ENCODE measurements at places on chromosomes 16 and 17. TPM values are rescaled to one million over a fixed set of nuclear protein-coding genes. Genes with fewer than 3 reads are reported as not detected.

TLCD2 gene
- 1.5 TPM for total RNA-seq

- no peak for DNase-seq
Measured at GRCh38 chr16:28503470-28504259, 3.0 kb downstream of the IL27 start.

GRCh38 chr17:28864991-28865849 lies 10.4 kb downstream of the ERAL1 start:
- no peak for DNase-seq

KRTAP9-4 gene
- not detected for total RNA-seq

DNA sequence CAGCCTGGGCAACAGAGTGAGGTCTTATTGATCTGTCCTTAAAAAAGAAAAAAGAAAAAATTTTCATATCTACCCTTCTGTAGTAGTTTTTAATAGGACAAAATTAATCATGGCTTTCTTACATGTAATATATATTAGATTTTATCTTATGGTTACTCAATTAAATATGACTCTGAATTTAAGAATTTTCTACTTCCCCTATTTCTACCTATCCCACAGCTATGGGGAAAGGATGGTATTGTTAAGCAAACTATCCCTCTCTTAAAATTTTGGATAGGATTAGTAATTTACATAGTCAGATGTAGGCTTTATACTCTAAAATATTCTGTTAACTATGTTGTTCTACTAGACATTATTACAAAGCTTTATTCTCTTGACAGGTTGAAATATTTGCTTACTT lies 62.5 kb downstream of the NQO1 start:
- DNase-seq, result no peak

DNA sequence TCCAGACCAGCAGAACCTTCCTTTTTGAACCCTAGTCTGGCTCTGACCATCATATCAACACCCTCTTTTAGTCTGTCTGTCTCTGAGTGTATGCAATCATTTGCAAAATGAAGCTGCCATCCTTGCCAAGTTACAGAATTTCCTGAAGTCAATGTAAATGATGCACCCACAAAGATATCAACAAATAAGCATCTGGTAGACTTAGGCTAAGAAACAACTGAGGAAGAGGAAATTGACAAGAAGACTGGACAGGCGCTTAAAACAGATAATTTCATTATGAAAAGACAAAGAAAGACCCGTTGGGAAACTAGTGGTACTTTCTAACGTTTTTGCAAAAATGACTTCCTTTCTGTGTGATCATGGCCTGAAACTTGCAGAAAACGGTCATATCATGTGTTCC lies 24.7 kb upstream of the CIITA start:
- no peak for DNase-seq

DNA sequence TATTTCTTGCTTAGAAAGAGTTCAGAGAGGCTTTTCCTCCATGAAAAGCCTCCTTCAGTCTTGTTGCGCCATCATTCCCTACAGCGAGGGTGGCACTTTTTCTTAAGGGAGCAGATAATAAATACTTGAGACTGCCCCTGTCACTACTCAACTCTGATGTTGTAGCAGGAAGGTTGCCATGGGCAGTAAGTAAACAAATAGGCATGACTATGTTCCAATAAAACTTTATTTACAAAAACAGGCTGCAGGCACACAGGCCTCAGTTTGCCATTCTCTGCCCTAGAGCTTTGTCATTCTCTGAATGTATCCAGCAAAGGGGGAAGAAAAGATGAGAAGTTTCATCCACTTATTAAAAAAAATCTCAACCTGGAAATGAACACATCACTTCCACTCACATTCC lies 60.4 kb downstream of the MYOCD start:
- no peak for DNase-seq

DNA sequence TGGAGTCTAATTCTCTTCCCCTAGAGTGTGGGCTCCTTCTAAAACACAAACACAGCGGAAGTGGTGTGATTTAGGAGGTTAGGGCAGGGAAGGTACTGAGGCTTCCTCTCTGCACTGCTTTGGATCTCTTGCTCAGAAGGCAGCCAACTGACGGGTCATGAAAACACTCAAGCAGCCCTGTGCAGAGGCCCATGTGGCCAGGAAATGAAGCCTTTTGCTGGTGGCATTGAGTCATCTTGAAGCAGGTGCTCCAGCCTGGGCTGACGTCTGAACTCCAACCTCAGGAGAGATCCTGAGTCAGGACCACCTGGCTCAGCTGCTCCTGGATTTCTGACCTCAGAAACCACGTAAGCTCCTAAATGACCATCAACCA lies 72.9 kb downstream of the MRM1 start:
- no peak for DNase-seq

DNA sequence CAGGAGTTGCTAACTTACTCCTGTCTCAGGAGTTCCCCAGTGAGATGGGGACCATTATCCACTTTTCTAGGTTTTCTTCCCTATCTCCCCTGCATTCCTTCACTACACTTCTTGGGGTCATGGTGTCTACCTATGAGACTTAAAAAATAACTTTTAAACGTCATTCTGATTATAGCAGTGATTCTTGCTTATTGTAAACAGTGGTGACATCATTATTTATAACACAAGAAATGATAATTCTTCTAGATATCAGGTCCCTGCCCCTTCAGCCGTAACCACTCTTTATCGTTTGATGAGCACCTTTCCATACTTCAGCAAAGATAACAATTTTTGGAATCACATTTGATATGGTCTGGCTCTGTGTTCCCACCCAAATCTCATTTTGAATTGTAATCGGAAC lies 27.2 kb upstream of the IRX3 start:
- no peak for DNase-seq

DNA sequence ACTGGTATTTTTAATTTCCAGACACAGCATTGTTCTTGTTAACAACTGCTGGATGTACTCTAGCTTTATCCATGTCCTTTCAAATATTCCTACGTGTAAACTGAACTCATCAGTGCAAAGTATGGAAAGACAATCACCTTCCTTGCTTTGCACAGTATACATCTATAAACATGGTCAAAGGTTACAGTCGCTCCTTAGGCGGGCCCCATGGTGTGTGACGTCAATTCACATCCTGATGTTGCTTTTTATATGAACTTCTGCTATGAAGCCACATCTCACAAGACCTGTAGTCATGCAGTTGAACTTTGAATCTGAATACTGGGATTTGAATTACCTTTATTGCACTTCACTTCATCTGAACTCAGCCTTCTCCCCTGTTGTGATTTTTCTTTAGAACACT lies 447.6 kb upstream of the PSMD7 start:
- no peak for DNase-seq

C16orf89 gene
- 15.7 TPM for total RNA-seq

TCF25 gene
- total RNA-seq, result 112 TPM

- no peak for DNase-seq
Measured at GRCh38 chr17:64024781-64025731, 4.6 kb upstream of the ICAM2 start.

DNA sequence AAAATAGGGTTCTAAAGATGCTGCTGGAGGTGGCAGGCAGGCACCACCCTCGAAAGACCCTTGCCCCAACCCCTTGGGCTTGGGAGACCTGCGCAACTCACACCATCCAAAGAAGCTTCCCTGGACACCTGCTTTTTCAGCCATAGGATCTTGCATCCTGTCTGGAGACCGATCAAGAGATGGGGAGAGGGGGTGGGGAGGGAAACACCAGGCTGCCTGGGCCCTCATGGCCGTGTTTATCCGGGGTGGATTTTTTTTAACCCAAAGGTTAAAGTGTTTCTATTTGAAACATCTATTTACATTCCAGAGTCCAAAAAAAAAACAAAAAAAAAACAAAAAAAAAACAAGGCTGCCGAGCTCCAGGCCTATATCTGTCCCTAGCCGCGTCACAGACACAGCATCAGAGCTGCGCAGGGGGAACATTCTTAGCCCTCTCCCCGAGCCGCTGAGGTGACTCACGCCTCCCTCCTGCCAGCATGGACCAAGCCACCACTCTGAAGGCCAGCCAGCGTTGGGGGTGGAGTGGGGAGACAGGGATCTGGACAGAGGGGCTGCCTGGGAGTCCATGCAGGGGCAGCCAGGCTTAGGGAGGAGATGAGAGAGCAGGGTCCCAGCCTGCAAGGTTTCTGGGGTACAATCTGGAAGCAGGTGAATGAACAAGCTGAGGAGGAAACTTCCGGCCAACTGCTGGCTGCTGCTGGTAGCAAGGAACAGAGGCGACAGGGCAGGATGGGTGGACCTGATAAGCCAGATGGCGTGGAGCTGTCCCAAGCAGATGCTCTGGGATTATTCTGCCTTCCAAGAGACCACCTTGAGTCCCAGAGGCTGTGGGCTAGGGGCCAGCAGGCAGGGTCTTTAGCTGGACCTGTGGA lies 14.8 kb downstream of the HDAC5 start:
- peak; percentile 91 for DNase-seq

NEUROD2 gene
- total RNA-seq, result not detected

- DNase-seq, result no peak
Measured at GRCh38 chr16:27722892-27723450, 173.0 kb downstream of the KATNIP start.

KRT20 gene
- total RNA-seq, result not detected

KRT36 gene
- total RNA-seq, result not detected

MYH11 gene
- 29.4 TPM for total RNA-seq

DNA sequence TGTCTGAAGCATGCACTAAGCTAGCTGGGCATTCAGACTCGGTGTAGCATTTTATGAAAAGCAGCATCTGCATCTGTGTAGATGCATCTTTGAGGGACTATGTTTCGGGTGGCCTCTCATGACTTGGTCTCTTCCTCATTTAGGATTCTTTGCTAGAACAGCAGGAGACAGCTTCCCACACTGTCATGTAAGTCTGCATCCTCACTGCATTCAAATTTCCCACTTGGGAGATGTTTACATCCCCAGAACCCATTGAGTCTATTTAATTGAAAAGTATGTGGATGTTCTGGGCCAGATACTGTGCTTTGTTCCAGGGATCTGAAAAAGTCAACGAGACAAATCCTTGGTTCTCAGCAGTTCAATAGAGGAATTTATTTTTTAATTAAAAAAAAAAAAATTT lies 198.6 kb upstream of the EEF2KMT start:
- DNase-seq, result no peak

RDM1 gene
- 0.46 TPM for total RNA-seq

KRT13 gene
- total RNA-seq, result not detected

ZNF594 gene
- 6.4 TPM for total RNA-seq

- DNase-seq, result peak; percentile 95
Measured at GRCh38 chr16:85321509-85322271, 209.4 kb upstream of the CIBAR2 start.
